ENCODE measurements at places on chromosomes 12 and 14.

GRCh38 chr12:107545737-107546353, 139.8 kb upstream of the PWP1 start:
- DNase-seq: no peak

GRCh38 chr14:45559626-45560025, 306.6 kb upstream of the MIS18BP1 start:
- no peak for DNase-seq

GRCh38 chr12:122244565-122245371, 18.9 kb upstream of the DIABLO start:
- no peak for DNase-seq

- DNase-seq: peak; percentile 10
Measured at GRCh38 chr12:63420206-63420644, 248.1 kb downstream of the DPY19L2 start.

GRCh38 chr12:8032242-8033152, at the start of gene FOXJ2:
FOXJ2 (plus strand) TSS chr12:8032716; CDS start chr12:8039833, 7,117 bp downstream.
- peak; percentile 4 for DNase-seq

- DNase-seq: no peak
Measured at GRCh38 chr12:81295251-81295650, 217.4 kb downstream of the ACSS3 start.

- no peak for DNase-seq
Measured at GRCh38 chr12:107277855-107278254, 184.5 kb upstream of the CRY1 start.

DNA sequence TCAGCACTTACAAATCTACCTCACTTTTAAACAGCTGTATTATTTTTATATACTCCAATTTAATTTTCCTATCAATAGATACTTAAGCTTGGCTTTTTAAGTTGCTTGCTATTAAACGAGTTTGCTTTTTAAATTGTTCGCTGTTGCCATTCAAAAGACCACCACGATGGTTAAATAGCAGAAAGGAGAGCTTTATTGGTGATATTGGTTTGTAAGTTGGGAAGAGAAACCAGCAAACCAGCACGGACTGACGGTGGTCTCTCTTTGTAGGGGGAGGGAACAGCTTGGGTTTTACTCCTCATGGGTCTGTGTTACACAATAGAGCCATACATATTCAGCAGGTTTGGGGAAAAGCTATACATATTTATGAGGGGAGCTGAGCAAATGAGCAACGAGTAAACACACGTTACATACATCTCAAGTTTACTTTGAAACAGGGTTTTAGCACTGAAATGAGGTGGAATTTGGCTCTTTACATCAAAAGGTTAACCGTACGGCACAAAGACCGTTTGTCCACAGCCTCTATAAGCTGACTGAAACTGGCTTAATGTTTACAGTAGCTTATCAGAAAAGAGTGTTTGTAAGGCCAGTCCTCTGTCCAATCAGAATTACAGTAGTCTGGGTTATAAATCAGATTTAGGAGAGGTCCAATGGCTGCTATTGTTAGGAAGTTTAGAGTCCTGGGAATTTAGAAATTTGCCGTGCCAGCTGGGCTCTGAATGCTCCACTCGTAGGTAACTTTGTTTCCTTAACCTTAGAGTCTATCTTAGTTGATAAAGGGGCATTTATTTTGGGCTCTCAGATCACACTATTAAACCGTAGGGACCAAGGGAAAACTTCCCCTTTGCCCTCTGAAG, 69.7 kb upstream of the DHRS4 start:
- DNase-seq: no peak

Data from NCI-H1694 (cell line).